PC-3 (cell line): ENCODE measurements at places on chromosomes 16 and 17.

DNA sequence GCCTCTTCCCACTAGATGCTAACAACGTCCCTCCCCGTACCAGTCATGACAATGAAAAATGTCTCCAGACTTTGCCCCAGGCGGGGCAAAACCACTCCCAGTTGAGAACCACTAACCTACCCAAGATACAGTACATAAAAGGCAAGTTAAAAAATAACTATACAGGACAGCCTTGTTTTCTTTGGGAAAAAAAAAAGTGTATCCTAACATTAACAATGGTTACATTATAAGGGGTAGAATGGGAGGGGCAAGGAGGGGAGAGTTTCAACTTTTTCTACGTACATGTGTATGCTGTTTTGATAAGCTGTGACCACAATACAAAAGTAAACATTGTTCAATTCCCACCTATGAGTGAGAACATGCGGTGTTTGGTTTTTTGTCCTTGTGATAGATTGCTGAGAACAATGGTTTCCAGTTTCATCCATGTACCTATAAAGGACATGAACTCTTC, 94.9 kb downstream of the TOX3 start:
- H3K27me3 ChIP-seq: no peaks in the 10 kb centered on the region
- no peak overlapping the region for H3K27ac ChIP-seq
- no peaks in the 10 kb centered on the region for H3K36me3 ChIP-seq
- no peak for DNase-seq
- no peaks in the 10 kb centered on the region for H3K4me1 ChIP-seq

DNA sequence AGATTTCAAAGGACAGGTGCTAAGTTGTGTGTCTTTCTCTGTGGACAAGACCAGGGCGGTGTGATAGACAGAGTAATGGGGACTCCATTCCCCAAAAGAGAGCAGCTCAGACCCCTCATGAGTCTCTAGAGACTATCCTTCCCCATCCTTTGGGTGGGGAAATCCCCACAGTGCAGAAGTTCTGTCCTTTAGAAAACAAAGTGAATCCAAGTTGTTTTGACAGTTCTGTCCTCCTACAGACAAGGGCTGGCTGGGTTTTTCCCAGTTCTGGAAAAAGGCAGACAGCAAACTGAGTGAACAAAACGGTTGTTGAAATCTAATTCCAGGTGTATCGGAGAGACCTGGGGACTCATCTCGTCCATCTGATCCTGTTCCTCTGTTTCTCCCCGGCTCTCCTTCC, 11.0 kb upstream of the HAS3 start:
- no peak for DNase-seq
- no peak overlapping the region for H3K27ac ChIP-seq
- no peaks in the 10 kb centered on the region for H3K27me3 ChIP-seq
- no peaks in the 10 kb centered on the region for H3K36me3 ChIP-seq
- H3K4me3 ChIP-seq: no peak overlapping the region

GRCh38 chr16:60107437-60107836, 1373.3 kb upstream of the GOT2 start:
- H3K27ac ChIP-seq: no peak overlapping the region
- DNase-seq: peak; percentile 7
- H3K4me1 ChIP-seq: no peaks in the 10 kb centered on the region
- H3K36me3 ChIP-seq: no peaks in the 10 kb centered on the region

DNA sequence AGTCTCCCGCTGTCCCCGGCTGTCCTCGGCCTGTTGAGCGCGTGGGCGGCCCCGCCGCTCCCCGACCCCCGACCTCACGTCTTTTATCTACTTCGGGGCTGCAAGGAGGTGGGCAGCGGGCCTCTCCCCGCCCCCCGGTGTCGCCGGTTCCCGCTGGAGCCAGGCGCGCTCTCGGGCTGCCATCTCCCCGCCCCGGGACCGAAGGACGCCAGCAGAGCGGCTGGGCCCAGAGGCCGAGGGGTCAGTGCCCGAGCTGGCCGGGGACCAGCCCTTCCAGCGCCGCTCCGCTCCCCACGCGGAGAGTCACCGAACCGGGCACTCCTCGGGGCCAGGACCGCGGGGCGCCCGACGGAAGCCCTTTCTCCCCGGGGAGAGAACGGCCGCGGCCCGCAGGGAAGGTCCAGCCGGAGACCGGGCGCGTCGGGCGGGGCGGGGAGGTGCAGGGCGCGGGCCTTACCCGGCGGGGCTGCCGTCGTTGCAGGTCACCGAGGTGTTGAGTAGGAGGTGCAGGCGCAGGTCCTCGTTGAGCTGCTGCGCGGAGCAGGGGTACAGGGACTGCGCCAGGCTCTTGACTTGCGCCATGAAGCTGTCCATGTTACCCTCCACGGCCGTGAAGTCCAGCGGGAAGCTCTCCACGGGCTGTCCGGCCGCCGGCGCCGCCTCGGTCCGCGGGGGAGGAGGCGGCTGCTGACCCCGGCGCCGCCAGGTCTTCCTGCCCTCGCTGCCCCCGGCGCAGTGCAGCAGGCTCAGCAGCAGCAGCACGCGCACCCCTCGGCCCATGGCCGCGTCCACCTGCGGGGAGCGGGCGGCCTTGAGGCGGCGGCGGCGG, 643 bp downstream of the NOTUM start:
- H3K27ac ChIP-seq: no peak overlapping the region
- peaks cover 22% of the 10 kb centered on the region for H3K27me3 ChIP-seq
- DNase-seq: no peak
- peak overlapping the region; percentile 52 for H3K4me3 ChIP-seq

- H3K4me1 ChIP-seq: no peaks in the 10 kb centered on the region
- H3K36me3 ChIP-seq: no peaks in the 10 kb centered on the region
- no peak overlapping the region for H3K4me3 ChIP-seq
- no peak for DNase-seq
- no peaks in the 10 kb centered on the region for H3K27me3 ChIP-seq
Observed at GRCh38 chr16:51243936-51244436, 92.9 kb upstream of the SALL1 start.

GRCh38 chr17:64457156-64457555, 8.2 kb downstream of the MILR1 start:
- no peaks in the 10 kb centered on the region for H3K27me3 ChIP-seq
- H3K27ac ChIP-seq: no peak overlapping the region
- DNase-seq: no peak
- no peaks in the 10 kb centered on the region for H3K36me3 ChIP-seq
- no peak overlapping the region for H3K4me3 ChIP-seq

GRCh38 chr16:8655184-8655717, 19.2 kb upstream of the ABAT start:
- H3K36me3 ChIP-seq: no peaks in the 10 kb centered on the region
- H3K27ac ChIP-seq: no peak overlapping the region
- no peak overlapping the region for H3K4me3 ChIP-seq
- H3K4me1 ChIP-seq: no peaks in the 10 kb centered on the region
- no peak for DNase-seq
- H3K27me3 ChIP-seq: no peaks in the 10 kb centered on the region

GRCh38 chr17:78779850-78780249, 2.2 kb downstream of the CYTH1 start:
- no peaks in the 10 kb centered on the region for H3K27me3 ChIP-seq
- peaks cover 14% of the 10 kb centered on the region for H3K4me1 ChIP-seq
- no peak overlapping the region for H3K4me3 ChIP-seq
- no peak for DNase-seq
- H3K27ac ChIP-seq: no peak overlapping the region

DNA sequence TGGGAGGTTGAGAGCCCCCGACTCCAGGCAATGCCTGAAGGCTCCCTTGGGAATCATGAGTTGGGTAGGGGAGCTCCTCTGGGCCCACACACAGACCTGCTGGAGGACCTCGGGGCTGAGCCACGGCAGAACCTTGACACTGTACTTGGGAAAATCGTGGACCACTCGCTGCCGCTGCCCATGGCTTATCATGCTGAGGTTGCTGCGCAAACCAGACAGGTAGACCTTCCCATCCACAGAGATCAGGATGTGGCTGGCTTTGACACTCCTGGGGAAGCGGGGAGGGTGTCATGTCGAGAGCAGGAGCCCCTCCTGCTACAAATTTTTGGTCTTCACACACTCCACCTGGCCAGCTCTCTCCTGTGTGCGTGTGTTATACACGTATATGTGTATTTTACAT, 7.2 kb upstream of the LIMD2 start:
- no peaks in the 10 kb centered on the region for H3K27me3 ChIP-seq
- no peak overlapping the region for H3K4me3 ChIP-seq
- H3K36me3 ChIP-seq: peaks cover 6% of the 10 kb centered on the region; the same call in 1 of the 2 replicates
- H3K4me1 ChIP-seq: no peaks in the 10 kb centered on the region
- no peak for DNase-seq

DNA sequence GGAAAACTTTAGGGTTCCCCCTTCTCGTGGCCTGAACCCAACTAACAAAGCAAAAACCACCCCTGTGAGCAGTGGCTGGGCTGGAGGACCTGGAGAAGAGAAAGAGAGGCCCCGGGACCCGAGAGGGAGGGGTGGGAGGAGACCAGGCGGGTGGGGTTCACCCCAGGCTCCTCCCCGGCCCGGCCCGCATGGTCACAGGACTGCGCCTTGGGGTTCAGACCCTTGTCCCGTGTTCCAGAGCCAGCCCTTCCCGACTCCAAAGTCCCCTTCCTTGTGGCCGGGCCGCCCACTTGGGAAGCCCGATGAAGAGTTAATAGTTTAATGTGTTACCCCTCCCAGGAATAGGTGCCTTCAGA, 852 bp downstream of the MARVELD3 start:
- H3K4me3 ChIP-seq: peak overlapping the region; percentile 91
- H3K36me3 ChIP-seq: no peaks in the 10 kb centered on the region
- DNase-seq: no peak
- no peak overlapping the region for H3K27ac ChIP-seq
- no peaks in the 10 kb centered on the region for H3K27me3 ChIP-seq

- no peak overlapping the region for H3K4me3 ChIP-seq
- no peak overlapping the region for H3K27ac ChIP-seq
Observed at GRCh38 chr16:63188086-63188771, 1152.0 kb upstream of the CDH8 start.

- no peak overlapping the region for H3K27ac ChIP-seq
- H3K36me3 ChIP-seq: no peaks in the 10 kb centered on the region
- H3K4me3 ChIP-seq: no peak overlapping the region
- H3K4me1 ChIP-seq: peaks cover 5% of the 10 kb centered on the region; the same call in 1 of the 2 replicates
- no peaks in the 10 kb centered on the region for H3K27me3 ChIP-seq
Observed at GRCh38 chr16:69600202-69600601, 34.4 kb downstream of the NFAT5 start.

GRCh38 chr17:28472871-28473497, 460 bp upstream of the SLC13A2 start:
- no peak overlapping the region for H3K4me3 ChIP-seq
- no peak overlapping the region for H3K27ac ChIP-seq

DNA sequence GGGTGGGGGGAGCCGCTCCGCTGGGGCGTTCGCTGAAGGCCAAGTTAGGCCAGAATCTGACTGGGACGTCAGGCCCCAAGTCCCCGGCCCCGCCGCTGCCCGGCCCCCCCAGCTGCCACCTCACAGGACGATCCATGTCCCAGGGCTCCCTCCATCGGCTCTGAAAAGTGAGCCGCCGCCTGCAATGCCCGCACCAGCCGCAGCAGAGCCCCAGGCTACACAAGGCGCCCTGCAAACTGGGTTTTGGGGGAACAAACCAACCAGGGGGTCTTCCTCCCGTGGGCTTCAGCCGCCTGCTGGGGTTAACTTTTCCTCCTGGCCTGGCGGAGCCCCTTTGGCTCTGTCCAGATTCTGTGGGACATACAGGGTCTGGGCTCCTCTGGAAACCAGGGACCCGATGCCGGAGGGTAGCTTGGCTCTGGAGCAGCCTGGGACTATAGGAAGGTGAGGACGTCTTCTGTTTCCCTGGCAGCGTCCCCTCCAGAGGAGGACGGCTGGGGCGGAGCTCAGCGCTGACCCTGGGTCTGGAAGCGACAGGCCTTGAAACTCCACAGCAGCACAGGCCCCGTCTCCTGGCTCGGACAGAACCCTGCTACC, 835 bp downstream of the NME4 start:
- H3K4me3 ChIP-seq: no peak overlapping the region
- H3K4me1 ChIP-seq: peaks cover 6% of the 10 kb centered on the region
- peak; percentile 57 for DNase-seq
- no peak overlapping the region for H3K27ac ChIP-seq
- H3K27me3 ChIP-seq: no peaks in the 10 kb centered on the region

DNA sequence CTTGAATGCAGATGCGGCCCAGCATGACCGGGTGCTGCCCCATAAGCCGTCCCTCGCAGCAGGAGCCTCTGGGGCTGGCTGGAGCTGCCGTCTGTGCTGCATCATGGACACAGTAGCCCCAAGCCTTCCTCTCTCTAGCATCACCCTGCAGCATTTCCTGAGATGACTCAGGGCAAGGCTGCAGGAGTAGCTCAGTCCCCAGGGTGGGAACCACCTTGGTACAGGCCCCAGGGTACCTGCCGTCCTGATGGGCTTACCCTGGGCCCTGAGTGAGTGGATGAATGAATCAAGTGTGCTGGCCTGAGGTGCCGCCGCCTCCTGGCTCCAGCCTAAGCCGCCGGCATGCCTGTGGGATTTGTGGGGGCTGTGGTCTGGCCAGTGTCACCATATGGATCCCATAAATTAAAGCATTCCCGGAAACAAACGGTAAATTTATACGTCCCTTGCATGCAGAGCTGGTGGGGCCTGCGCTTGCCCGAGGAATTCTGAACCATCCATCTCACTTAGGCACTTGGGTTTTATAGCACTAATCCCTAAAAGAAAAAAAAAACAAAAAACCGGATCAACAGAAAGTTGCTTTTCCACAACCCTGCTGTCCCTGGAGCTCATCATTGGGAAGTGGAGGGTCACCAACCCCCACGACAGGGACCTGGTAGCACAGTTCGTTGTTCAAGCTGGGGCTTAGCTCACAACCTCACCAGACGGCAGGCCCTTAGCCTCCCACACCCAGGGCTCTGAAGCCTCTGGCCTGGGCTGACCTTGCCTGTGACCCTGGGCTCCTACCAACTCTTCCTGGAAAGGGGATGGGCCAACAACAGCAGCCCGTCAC, 242.6 kb upstream of the CIBAR2 start:
- DNase-seq: peak; percentile 85
- peak overlapping the region; percentile 73 for H3K27ac ChIP-seq
- no peaks in the 10 kb centered on the region for H3K27me3 ChIP-seq
- peaks cover 29% of the 10 kb centered on the region for H3K4me1 ChIP-seq

DNA sequence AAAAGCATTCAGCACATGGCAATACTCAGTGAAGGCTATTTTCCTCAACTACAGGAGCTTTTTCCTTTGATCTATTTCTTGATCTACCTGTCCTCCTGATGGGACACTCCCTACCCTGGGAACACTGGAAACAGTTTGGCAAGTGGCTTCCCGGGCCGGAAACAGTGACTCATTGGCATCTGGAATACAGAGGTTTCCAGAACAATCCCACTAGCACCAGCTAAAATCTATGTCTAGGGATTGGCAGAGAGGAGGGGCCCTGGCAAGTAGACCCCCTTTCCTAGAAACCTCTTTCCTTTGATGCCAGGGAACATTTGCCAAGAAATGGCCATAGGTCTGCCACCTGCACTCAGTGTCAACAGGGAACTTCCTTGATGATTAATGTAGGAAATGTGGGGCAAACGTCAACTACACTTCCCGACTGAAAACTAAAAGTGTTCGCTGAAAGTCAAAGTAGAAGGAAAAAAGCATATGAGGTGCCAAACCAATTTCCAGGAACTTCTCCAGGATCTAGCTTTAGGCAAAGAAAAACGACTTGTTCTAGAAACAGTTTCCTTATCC, 30.4 kb upstream of the FBXW10B start:
- peak overlapping the region; percentile 79 for H3K4me3 ChIP-seq
- DNase-seq: peak; percentile 94
- H3K4me1 ChIP-seq: peaks cover 42% of the 10 kb centered on the region
- H3K27ac ChIP-seq: peak overlapping the region; percentile 85
- H3K36me3 ChIP-seq: 0 out of 2 replicates have a peak, but pooled peaks cover 2% of the 10 kb centered on the region

GRCh38 chr17:48586355-48587258, 3.4 kb downstream of the HOXB3 start:
- H3K27me3 ChIP-seq: no peaks in the 10 kb centered on the region
- peak overlapping the region; percentile 83; the same call in 1 of the 2 replicates for H3K4me3 ChIP-seq
- DNase-seq: no peak
- H3K36me3 ChIP-seq: no peaks in the 10 kb centered on the region

- H3K4me1 ChIP-seq: no peaks in the 10 kb centered on the region
- 0 out of 2 replicates have a peak, but pooled peaks cover 3% of the 10 kb centered on the region for H3K36me3 ChIP-seq
- H3K4me3 ChIP-seq: no peak overlapping the region
- no peak for DNase-seq
Observed at GRCh38 chr17:63399316-63399715, 46.8 kb downstream of the CYB561 start.
